ENCODE measurements at places on chromosomes 4 and X.
A peak's percentile ranks its signal among the peaks of the same experiment; 100 is the strongest.

GRCh38 chr4:83546786-83547185, 10.9 kb downstream of the GPAT3 start:
- no peak for DNase-seq

DNA sequence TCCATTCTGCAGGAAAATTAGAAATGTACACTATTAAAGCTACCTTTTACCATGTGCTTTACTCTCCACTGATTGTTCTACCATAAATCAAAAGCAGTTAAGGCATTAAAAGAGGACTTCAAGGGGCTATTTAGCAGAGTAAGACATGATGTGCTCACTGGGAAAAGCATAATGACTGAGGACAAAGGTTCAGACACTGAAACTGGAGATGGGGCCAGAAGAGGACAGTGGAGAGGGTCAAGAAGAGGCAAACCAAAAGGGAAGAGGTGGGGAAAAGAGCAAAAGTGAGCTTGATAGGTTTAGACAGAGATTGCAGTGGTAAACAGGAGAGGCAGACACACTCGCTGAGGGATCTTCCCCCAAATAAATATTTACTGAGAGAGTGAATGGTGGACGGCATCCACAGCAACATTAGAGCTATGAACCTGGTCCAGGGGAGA, 23.8 kb downstream of the SH3RF1 start:
- DNase-seq = no peak

GRCh38 chr4:137583671-137584070, 51.4 kb upstream of the PCDH18 start:
- no peak for DNase-seq

DNA sequence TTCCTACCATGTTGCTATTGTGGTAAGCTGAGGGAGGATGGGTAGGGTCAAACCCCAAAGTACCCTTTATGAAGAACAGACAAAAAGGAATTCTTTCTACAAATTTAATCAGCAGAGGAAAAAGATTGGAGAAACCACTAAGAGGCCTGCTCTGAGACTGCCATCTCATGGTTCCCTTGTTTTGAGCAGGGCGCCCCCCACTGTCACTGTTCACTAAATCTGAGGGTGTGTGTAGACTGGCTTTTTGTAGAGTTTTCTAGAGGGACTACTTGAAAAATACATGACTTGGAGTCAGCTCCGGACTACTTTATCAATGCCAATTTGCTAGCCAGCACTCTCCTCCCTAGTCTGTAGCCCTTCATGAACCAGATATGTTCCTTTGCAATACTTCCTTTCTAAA, 324.8 kb downstream of the FRMPD4 start:
- DNase-seq = no peak

- no peak for DNase-seq
Observed at GRCh38 chr4:7191546-7192251, 639 bp upstream of the SORCS2 start.

DNA sequence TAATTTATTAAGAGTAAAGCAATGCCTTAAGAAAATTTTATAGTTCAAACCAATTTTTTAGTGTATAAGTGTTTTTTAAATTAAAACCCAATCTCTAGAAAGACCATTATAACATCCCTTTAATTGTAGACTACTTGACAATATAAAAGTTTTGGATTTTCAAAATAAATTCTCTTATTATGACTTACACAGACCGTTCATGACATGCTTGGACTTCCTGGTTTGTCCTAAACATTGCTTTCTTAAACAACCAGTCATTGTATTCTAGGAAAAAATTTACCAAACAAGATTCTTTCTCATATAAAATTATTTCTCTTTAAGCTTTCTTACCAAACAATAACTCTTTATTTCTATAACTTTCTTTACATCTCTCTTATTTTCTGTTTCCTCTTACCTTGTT, 49.0 kb upstream of the CXorf51A start:
- DNase-seq = no peak

DNA sequence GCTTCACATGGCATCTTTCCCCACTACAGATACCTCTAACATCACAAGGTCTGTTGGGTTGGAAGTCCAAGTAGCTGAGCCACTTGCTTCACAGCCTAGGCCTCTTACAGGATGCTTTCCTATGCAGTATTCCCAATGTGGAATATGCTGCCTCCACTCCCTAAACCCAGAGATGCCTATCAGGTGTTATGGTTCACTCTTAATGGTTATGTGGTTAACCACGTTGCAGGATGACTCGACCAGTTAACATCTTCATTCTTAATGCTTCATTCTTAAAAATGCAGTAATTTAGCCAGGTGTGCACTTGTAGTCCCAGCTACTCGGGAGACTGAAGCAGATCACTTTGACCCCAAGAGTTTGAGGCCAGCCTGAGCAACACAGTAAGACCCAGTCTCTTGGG, 24.2 kb downstream of the HAUS3 start:
- no peak for DNase-seq

DNA sequence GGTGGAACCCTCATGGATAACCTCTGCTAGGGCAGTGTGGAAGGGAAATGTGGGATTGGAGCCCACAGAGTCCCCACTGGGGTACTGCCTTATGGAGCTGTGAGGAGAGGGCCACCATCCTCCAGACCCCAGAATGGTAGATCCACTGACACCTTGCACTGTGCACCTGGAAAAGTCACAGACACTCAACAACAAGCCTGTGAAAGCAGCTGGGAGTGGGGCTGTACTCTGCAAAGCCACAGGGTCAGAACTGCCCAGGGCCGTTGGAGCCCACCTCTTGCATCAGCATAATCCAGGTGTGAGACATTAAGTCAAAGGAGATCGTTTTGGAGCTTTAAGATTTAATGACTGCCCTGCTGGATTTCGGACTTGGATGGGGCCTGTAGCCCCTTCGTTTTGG, 11.6 kb downstream of the ARMCX5 start:
- no peak for DNase-seq

DNA sequence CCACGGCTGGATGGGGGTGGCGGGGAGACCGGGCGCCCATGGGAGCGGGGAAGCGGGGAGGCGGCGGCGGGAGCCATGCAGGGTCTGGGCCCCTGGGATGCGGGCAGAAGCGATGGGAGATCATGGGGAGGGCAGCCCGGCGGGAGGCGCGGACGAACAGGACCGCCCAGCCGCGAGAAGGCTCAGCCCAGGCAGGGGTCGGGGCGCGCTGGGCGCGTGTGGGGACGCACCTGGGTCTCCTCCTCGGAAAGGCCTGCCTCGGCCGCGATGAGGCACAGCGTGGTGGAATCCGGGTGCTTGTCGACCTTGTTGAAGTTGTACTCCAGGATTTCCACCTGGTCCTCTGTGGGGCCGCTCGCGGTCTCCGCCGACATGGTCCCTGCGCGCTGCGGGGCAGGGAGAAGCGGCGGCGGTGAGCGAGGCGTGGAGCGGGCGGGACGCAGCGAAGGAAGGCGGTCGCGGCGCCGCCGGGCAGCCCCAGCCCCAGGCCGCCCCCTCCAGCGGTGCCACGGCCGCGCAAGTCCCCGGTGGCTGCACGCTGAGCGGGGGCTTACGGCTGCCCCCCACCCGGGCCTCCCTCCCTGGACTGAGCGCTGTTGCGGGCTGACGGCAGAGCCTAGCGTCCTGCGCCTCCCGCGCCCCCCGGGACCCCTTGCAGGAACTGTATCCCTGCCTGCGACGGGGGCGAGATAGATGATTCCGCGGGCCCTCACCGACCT, 25.3 kb downstream of the HOPX start:
- DNase-seq = peak; percentile 22

DNA sequence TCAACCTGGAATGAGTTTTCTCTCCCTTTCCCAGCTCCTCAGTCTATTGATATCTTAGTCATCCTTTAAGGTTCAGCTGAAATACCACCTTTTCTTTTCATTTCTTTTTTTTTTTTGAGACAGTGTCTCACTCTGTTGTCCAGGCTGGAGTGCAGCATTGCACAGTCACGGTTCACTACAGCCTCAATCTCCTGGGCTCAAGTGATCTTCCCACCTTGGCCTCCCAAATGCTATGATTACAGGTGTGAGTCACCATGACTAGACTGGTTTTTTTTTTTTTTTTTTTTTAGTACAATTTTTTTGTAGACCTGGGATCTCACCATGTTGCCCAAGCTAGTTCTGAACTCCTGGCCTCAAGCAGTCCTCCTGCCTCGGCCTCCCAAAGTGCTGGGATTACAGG, 28.9 kb downstream of the AFF1 start:
- DNase-seq = no peak

- no peak for DNase-seq
Observed at GRCh38 chr4:44806071-44806470, 79.7 kb upstream of the GNPDA2 start.

- DNase-seq = no peak
Observed at GRCh38 chrX:70470850-70471289, 26.2 kb downstream of the DLG3 start.

GRCh38 chr4:153620352-153620751, 63.7 kb upstream of the TLR2 start:
- no peak for DNase-seq

- no peak for DNase-seq
Observed at GRCh38 chr4:42906341-42906740, 13.8 kb downstream of the GRXCR1 start.

DNA sequence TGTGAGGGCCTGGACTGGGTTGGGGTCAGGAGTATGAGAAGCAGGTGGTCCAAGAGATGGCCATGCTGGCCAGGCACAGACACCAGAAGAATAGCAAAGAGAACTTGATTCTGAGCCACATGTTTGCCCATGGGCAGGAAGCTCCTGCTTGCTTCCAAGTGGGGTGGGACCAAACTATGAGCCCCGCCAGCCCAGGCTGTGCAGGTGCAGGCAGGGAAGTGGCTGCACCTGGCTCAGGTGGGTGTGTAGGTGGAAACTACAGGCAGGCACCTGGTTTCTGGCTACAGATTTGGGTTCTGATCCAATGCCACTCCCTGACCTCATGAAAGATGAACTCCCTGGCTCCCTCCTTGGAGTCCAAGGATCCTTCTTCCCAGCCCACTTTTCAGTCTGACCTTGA, 207.9 kb upstream of the KLF3 start:
- no peak for DNase-seq

DNA sequence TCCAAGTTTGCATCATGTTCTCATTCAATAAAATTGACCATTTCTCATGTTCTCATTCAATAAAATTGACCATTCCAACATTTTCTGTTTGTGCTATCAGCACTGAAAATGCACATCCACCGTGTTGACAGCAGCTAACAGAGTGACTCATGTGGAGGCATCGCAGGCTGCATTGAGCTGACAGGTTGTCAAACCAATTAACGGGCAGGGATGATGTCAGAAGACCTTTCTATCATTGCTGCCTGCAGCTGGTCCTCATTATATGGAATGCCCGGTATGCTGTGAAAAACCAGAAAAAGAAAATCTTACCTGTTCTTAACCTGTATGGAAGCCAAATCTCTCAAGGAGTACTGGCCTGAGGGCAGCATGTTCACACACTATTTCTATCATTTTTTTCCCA, 202.0 kb downstream of the SMIM20 start:
- DNase-seq = no peak

GRCh38 chr4:152220201-152220666, 315.7 kb downstream of the FBXW7 start:
- no peak for DNase-seq

Data from activated gamma-delta T cell (primary cell).